ENCODE measurements at places on chromosomes 13 and 19.

- DNase-seq, result peak; percentile 56
Observed at GRCh38 chr13:114281351-114282040, at the start of gene UPF3A. Gene UPF3A, plus strand, starts transcription at chr13:114281601. Its CDS starts 39 bp downstream, at chr13:114281640.

DNA sequence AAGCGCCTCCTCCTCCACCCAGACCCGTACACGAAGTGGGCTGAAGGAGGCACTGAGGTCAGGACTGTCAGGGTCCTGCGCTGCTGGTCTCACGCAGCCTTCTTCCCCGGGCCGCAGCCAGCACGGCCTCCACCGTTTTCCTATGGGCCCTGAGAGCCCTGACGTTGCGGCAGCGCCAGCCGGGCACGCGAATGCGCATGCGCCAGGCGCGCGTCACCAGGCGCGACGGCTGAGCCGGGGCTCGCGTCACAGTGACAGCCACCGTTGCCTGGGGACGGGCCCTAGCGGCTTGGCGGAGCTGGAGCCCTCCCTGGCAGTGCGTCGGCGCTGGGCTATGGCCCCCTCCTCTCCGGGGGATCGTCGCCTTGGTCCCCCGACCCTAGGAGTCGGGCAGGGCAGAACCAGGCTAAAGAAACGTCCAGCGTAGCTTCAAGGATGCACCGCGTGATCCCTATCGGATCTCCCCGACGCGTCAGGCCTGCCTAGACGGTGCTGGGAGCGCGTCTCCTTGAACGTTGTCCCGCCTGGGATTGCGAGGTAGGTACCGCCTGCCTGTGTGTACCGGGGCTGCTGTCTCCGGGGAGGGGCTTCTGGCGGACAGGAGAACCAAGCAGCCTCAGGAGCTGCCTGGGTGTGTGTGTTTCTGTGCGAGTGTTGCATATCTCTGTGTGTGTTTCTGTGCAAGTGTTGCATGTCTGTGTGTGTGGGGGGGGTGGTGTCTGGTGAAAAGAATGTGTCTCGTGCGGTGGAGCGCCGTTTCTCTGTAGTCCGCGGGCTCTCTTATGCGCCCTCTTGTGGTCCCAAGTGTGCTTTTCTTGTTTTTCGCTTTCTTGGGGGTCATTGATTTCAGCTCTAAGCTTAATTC is 43.2 kb downstream of the ZNF571 start:
- no peak for DNase-seq

GRCh38 chr19:47707135-47707925 is 5.9 kb upstream of the EHD2 start:
- no peak for DNase-seq

GRCh38 chr13:62049992-62050391 is 634.3 kb upstream of the PCDH20 start:
- DNase-seq, result no peak

DNA sequence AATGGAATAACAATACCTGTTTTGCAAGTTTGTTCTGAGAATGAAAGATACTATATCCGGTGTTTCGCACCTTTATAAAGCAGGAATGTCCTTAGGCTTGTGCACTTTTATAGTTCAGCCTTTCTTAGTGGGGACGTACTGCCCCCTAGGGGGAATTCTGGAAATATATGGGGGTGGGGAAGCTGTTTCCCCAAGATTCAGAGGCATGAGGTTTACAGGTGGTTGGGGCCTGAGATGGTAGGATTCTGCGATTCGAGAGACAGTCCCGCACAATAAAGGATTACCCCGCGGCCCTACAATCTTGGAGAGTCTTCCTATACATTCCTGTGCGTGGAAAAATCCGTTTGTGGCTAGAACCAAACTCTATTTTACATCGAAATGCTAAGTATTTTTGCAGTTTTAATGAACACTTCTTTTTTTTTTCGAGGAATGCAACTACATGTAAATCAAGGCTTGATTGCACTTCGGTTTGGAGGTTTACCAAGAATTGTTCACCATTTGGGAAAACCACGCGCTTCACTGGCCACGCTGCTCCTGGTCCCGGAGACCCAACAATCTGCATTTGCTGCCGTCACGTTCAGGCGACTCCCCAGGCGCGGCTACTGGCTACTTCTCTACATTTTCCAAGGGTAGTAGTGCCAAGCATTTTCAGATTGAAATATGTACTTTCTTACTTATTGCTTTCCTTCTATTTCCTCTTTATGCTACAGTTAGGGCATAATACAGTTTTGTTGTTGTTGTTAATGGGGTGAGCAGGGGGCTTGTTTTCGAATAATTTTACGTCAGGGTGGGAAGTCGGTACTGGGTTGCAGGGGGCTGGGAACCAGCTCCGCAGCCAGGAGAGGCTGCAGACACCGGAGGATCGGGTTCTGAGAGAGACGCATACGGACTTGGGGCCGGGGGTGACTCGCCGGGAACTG is 830 bp downstream of the NEK5 start:
- DNase-seq, result no peak

- no peak for DNase-seq
Observed at GRCh38 chr19:18029617-18030338, 21.8 kb downstream of the ARRDC2 start.

DNA sequence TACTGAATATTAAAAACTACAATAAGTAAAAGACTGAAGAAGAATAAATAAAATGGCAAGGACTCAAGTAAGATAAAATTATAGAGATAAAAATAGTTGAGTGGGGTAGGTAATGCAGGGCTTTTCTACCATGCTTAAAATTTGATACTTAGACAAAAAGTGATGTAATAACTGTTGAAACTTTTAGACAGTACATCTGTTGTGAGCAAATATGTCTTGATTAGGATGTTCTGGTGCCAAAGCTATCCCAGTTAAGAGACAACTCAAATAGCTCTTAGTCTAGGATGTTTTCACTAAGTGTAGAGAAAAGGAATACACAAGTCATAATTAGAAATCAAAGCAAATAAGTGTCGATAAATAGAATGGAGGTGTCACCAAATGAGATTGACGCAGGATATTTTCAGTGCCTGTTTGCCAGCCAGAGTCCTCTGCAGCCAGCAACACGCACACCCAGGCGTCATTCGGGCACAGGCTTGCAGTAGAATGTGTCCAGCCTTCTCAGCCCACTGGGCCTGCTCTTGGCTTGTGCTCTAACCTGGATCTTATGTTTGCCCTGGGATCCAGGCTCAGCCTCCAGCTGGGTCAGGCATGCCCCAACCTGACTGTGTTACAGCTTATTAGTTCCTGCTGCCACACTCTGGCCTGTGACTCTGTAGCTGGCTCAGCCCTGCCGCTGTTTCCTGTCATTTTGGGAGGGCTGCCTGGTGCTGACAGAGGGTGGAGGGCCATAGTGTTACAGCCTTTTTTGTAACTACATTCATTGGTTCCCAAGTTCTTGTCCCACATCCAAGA is 766.2 kb downstream of the PCDH17 start:
- DNase-seq, result no peak
